ENCODE measurements at places on chromosomes 4 and X.

DNA sequence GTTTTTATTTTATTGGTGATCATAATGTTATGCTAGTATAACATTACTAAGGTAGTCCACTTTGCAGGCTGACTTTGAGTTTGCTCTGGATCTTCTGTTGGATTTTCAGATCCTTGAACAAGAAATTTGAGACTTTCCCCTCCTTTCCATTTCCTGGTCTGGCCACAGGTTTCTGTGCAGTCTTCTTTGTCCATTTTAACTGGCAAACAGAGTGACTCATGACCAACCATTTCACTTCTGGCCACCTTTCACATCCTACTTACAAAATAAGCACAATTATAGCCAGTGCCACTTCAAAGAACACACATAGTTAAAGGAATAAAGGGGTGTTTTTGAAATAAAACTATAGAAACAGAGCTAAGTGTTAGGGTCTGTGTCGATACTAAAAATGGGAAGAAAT, 8.4 kb downstream of the ANK2 start:
- no peak for DNase-seq

GRCh38 chr4:140255467-140255866, 101.5 kb upstream of the MAML3 start:
- no peak for DNase-seq

DNA sequence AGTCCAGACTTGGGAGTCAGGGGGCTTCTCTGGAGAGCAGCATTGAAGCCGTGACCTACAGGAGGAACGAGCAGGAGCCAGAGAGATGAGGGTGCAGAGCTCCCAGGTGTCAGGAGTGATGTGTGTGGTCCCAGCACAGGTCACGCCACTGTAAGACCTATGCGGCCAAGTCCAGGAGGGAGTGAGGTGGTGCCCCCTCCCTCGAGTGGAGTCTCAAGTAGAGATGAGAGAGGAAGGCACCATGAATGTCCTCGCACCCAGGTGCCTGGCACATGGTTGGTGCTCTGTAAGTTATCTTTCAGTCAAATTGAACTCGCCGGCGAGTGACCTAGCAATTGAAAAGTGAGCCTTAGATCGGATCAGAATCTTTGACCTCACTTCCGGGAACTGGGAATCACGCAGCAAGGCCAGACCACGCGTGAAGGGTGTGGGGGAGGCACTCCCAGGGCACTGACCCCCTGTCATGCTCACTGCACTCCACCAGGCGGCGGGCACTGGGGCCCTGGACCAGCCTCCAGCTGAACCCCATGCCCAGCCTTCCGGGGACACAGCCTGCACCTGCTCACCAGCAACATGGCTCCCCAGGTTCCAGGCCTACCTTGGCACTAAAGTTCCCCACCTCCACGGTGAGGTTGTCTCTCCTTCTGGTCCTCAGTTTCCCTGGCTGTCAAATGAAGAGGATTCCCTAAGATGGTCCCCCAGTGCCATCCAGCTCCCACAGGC, 127.4 kb downstream of the HMX1 start:
- no peak for DNase-seq

DNA sequence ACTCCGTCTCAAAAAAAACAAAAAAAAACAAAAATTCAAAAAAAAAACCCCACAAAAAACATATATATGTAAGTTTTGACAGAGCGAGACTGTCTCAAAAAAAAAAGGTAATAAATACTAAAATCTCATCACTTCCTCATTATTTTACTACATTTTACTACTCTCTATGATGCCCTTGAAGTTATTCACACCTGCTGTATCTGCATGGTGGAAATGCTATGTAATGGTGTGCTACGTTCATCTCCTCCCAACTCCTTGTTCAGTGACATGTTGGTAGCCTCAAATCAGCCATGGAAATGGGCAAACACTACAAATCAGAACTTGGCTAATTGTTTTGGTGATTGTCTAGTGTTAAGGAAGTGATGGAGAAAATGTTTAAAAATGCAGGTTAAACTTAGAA, 11.8 kb downstream of the RPS4X start:
- no peak for DNase-seq

DNA sequence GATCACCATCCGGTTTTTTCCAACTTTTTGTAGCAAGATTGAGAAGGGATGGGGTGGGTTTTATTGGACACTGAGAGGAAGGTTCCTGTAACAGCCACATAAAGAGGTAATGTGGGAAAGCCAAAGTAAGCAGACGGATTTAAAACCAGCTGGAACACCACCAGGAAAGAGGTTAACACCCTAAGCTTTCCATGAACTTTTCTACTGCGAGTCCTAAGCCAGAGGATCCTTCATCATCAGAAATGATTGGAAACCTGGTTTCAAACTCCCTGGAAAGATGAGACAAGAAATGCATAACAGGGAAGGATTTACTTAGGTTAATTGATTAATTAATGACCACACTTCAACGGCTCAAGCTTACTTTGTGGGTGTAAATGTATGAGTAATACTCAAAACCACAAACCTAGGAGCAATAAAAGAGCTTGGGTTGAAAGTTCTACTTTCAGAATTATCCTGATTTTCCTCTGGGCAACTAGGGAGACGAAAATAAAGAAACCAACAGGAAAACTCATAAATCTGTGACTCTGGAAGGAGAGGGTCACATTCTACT, 91.5 kb downstream of the COX18 start:
- no peak for DNase-seq

DNA sequence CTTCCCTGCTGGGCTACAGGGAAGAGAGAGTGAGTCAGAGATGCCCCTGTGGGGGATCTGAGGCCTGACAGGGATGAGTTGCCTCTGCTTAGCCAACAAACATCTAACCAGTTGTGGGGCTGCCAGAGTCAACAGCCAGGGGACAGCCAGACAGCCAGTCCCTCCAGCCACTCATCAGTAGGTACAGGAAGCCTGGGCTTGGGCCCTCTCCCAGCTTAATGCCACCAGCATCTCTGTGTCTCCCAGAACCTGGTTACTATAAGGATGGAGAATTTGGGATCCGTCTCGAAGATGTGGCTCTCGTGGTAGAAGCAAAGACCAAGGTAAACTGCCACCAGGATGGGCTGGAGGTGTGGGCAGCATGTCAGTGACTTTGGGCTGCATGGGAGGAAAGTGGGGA, 17.3 kb upstream of the SASH3 start:
- DNase-seq: no peak

GRCh38 chr4:7430368-7430964, 4.3 kb downstream of the PSAPL1 start:
- DNase-seq: no peak

GRCh38 chr4:2795893-2796848, 3.3 kb downstream of the SH3BP2 start:
- DNase-seq: no peak

DNA sequence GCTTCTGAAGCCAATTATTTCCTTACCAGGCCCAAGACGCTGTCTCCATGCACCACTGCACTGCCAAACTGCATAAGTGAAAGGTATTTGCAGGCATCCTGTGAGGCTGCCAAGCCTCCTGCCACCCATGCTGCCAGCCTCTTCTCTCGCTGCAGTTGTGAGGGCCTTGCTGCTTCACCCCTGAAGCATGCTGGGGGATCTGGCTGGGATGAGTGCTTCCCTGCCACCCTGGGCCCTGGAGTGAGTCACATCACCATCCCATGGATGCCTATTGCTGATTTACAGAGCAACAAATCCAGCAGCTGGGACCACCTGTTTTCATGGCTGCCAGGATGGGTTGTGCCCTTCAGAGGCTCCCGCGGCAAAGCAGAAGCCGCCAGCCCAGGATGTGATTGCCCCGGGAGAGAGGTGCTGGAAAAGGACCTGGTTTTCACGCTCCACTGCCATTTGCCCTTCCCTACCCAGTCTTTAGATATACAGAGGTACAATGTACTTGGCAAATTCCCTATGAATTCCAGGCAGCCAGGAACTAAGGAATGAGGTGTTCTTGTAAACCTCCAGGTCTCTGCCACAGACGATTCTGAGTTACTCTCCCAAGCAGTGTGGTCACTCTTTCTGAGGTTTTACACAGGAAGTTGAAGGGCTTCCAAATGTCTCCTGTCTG, 41.5 kb upstream of the PTCHD1 start:
- no peak for DNase-seq

- no peak for DNase-seq
Observed at GRCh38 chr4:183408796-183409195, 35.6 kb upstream of the CDKN2AIP start.

DNA sequence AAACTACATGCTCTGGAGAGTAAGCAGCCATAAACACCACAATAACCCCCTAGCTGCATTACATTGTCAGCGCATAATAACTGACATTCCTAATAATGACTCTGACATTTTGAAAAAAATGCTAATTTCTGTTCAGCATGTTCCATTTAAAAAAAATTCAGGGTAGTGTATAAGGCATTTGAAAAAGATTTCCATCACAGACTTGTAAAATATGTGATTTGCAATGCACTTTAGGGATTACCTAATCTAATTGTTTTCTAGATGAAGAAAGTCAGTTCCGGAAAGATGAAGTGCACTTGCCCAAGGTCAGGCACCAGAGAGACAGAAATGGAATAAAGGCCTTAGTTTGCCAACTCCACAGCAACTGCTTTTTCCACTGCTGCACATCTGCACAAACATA, 55.3 kb downstream of the FANCB start:
- DNase-seq: no peak

GRCh38 chr4:45776146-45776545, 347.7 kb downstream of the GABRG1 start:
- DNase-seq: no peak
